Stimulated activated CD8-positive, alpha-beta memory T cell treated with anti-CD3 and anti-CD28 coated beads, Interleukin-2, amount 100 ng/mL, for 48 hours (primary cell): ENCODE measurements at places on chromosomes 16 and 17.

GRCh38 chr16:50334106-50334975, 34.4 kb downstream of the BRD7 start:
- DNase-seq: no peak

GRCh38 chr16:64133366-64133765, 988.5 kb downstream of the CDH11 start:
- DNase-seq: no peak

DNA sequence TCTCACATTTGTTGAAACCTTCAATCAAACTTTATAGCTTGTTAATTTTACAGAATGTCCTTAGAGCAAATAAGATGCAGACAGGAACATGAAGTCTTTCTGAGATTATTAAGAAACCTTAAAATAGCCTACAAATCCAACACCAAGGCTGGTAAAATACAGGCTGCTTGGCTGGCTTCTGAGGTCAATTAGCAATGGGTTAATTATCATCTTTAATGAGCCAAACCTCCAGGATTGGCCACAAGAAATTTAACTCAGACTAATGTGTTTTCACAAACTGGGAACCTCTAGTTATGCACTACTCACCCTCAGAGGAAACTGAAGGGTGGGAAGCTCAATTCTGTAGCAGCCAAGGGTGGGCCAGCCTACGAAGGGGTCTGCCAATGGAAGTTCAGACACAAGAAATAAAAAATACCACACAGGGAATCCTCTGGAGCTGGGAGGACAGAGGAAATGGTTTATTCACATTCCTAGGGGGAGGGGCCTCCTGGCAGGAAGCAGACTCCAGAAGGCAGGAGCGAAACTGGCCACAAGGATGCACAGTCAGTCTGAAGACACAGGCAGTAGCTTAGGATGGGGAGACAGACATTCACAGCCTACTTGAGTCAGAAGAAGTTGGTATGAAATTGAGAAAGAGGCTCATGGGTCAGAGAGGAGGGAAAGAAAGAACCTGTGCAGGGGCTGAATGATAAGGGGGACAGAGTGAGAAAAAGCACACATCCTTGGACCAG, 36.1 kb downstream of the HIC1 start:
- DNase-seq: no peak

DNA sequence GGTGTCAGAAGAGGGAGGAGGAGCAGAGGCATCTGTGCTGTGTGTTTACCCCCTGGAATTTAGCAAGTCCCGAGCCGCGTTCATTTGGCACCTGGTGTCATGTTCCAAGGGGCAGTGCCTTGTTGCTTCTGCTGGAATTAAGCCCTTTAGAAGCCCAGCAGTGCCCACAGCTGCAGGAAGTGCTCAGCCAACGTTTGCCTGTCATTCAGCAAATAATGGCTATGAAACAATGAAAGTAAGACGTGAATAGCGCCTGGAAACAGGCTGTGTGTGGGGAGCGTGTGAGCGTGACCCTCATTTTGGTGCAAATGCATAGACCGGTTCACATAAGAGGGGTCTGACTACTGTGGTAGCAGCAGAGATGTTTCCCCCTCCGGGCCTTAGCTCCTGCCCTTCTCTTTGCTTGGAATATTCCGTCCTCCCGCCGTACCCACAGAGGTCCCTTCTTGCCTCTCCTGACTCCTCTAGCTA, 5.8 kb upstream of the ATP2C2 start:
- no peak for DNase-seq

- DNase-seq: no peak
These were observed 13.8 kb downstream of the ARSG start for GRCh38 chr17:68305142-68305541.

- DNase-seq: no peak
These were observed 34.7 kb downstream of the VAT1L start for GRCh38 chr16:77823067-77823466.

GRCh38 chr17:740240-741017, 8.0 kb downstream of the TLCD3A start:
- DNase-seq: no peak

DNA sequence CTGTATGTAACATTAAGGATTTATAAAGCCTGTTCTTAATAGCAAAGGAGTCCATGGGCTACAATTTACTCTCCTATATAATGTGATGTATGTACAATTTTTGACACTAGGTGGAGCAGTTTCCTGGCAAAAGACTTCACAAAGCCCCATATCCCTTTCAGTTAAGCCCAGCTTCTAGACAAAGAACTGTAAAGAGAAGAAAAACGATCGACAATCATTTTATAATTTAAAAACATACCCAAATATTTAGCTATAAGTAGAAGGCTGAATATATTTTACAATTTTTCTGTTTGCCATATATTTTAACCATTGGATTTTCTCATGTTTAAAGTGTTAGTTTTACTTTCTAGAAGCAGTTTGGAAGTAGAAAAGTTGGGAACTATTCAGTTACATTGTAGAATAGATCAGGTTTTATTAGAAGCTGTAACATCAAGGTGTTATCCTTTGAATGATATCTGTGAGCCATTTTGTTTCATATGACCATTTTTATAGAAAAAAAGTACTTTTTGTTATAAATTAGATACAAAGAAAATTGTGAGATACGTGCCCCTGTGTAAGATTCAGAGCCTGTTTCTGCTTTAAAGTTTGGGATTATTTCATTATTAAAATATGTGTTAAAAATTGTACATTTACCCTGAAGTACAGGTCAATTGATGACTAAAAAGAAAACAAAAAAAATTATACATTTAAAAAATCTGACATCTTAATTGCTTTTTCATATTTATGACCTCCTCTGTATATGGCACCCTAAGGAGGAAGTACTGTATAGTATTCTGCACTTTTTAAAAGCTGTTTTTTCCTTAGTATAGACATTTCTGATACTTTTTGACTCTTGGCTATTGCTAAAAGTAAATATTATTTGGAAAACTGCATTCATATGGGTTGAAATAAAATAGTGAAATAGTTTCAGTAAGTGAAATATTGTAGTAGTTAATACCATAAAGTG, 46.3 kb downstream of the VMP1 start:
- no peak for DNase-seq

DNA sequence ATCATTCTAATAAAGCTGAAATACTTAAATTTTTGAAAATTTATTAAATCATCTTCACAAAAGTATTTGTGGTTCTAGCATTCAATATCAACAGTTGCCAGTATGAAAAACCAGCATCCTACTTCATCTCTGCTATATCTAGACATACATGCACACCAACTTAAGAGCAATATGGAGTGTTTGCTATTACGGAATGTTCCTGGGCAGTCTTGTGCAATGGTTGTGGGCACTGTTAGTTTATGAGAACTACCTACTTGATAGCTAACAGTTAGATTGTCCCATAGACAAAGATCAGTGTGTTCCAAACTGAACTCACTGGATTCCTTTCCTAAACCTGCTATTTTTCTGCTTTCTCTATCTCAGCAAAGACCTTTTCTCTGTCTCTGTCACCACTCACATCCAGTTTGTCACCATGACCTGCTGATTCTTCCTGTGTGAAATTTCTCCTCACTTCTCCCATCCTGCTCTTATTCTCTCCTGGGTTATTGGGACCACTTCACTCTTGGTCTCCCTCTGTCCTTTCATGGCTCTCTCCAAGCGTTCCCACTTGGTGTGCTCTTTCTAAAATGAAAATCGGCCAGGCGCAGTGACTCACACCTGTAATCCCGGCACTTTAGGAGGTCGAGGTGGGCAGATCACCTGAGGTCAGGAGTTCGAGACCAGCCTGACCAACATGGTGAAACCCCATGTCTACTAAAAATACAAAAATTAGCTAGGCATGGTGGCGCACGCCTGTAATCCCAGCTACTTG, 27.7 kb downstream of the CNTROB start:
- DNase-seq: no peak

DNA sequence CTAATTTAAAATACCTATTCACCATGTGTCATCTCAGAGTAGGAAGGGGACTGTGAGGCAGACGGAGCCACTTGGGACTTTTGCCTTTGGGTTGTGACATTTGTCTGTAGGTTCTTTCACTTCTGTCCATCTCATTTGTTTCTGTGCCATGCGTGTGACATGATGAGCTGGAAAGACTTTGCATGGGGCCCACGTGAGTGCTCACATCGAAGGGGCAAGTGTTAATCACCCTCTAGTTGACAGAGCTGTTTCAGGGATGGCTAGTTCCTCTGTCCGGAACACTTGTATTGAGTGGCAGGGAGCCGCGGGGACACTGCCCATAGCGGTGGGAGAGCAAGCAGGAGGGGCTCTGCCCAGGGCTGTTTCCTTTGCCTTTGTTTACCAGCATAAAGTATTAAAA, 112.0 kb downstream of the RPTOR start:
- no peak for DNase-seq

DNA sequence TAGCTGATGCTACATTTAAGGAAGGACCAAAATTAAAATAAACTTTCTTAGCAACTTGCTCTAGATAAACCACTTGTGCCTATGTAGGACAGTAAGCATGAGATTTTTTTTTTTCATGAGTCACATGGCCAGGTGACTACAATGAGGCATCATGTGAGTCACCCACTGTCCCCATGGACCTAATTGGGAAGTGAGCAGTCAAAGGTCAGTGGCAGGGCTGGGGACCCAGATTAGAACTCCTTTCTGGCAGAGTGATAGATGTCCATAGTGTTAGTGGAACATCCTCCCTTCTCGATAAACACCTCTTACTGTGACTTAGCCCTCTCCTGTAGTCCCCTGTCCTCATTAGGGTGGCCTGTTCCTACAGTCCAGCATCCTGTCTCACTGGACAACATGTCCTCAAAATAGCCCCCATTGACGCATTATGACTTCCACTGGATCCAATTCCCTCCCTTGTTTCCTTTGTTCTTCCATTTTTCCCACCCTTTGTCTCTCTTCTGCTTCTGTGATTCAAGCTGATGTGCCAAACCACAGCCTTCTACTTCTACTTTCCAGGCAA, 12.4 kb downstream of the ITGB3 start:
- DNase-seq: no peak

DNA sequence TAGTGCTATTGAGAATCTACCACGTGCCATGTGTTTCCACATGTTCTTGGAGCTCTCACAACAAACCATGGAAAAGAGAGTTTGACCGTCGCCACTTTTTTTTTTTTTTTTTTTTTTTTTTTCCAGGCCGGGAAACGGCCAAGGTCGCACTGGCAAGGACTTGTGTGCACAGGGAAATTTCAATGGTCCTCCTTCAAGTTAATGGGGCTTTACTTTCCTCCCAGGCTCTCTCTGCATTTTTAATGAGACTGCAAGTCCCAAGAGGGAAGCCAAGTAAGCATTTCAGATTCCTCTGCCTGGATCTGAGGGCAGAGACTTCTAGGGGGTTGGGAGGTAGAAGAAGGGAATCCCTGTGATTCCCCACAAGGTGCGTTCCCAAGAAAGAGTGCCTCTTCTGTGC, 94.7 kb upstream of the MPHOSPH6 start:
- DNase-seq: no peak
